ENCODE measurements at places on chromosomes 2 and 18.

DNA sequence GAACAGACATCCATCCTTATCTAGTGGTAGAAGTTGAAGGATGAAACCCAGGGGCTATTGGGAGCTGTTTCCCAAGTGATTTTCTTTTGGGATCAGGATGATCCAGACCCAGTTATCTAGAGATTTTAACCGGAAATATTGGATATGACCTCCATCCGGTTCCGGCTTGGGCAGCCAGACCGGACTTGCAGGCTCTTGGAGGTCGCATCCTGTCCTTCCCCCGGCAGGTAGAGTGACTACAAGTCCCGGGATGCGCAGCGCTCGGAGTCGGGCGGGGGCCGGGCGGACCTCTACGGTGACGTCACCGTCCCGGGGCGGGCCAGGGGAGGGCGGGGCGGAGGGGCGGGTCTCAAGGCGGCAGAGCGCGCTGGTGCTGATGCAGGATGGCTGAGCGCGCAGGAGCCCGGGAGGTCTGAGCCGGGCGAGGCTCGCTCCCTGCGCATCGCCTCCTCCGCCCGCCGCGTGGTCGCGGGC, at the start of gene KIF5C:
Gene KIF5C (plus strand): TSS at position 360 of the 474 bp plus-strand sequence. CDS start 391 bp downstream, outside the sequence.
- DNase-seq: peak; percentile 89

DNA sequence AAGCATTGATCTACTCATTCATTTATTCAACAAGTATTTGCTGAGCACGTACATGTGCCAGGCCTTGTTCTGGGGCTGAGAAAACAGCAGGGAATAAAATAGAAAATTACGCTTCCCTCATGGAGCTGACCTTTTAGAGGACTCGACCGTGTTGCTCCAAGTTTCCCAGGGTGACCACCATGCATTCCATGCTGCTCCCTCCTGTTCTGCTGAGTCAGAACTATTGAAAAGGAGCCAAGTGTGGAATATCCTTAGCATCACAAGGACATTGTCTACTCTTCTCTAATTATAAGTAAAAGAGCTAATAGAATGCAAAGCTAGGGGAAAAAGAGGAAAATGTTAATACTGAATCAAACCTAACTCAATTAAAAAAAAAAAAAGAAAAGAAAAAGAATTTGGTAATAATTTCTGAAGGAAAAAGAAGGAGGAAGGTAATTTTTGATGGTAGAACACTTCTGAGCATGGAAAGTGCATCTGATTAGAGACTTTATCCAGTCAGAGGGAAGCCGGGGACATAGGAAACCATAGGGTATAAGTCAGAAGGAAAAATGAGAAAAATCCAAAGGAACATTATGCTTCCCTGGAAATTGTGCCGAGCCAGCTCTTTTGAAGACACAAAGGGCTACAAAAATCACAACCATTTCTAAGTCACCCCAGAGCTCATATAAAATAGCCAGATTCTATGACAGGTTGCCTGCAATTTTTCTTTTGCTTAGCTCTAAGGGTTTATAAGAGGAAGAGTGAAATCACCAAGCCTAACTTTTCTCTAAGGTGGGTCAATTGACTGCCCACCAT, 339.4 kb downstream of the RND3 start:
- no peak for DNase-seq

- DNase-seq: no peak
These were observed 21.8 kb upstream of the NOSTRIN start for GRCh38 chr2:168780669-168781071.

- DNase-seq: peak; percentile 28
These were observed 19.8 kb downstream of the PIK3C3 start for GRCh38 chr18:41974796-41975201.

GRCh38 chr2:42861321-42861720, 68.9 kb upstream of the HAAO start:
- DNase-seq: no peak

DNA sequence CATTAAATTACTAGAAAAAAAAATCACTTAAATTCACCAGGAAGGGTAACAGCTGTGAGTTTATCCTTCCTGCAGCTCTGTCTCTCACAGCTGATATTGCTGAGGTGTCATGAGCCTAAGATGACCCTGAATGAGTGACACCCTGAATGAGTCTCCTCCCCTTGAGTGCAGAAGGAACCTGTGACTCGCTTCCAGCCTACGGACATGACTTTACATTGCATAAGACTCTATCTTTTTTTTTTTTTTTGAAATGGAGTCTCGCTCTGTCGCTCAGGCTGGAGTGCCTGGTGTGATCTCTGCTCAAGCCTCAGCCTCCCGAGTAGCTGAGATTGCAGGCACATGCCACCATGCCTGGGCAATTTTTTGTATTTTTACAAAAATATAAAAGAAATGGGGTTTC, 14.1 kb downstream of the MRO start:
- no peak for DNase-seq

DNA sequence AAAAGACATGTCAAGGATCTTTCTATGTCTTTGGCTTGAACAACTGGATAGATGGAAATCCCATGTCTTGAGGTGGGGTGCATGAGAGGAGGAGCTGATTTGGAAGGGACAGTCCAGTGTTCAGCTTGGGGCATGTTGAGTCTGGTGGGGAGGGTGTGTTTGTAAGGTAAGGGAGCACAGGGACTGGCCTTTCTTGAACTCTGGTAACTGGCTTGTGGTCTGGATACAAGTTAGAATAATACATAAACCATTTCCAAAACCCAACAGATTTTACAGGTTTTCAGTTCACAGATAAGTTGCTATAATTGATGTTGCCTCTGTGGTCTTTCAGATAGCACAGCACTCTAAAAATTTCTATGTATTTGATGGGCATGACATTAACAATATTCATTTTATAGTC, 24.2 kb downstream of the RHBDD1 start:
- no peak for DNase-seq

DNA sequence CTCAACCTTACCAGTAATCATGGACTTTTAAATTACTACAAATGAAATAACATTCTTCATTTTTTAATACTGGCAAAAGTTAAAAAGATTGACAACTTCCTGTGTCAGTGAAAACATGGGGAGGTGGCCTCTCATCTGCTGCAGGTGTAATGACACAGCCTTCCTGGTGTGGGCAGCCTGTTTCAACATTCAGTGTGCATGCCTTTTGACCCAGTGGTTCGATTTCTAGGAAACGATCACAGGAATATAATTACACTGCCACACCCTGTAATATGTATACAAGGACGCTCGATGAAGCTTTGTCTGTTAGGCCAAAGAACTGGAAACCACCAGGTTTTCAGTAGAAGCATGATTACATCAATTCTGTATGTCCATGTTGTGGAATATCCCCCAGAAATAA, 68.7 kb downstream of the MTHFD2 start:
- DNase-seq: peak; percentile 38

GRCh38 chr2:233993461-233993860, 57.0 kb upstream of the SPP2 start:
- DNase-seq: no peak

DNA sequence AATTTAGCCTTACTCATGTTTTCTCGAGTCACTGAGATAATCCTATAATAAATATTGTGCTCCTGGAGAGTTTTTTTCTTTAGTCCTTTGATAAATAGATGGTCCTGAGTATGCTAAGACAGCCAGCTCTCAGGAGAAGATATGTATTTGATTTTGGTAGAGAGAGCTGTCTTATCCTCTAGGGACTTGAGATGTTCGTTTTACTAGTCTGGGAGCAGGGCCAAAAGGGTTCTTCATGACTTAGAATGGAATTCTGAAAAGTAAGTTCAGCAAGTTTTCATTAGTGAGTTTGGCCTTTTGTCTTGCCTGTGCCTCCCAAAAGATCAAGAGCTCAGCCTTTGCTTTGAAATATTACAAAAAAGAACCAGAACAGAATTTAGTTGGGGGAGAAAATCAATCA, 246.7 kb downstream of the BABAM2 start:
- no peak for DNase-seq

Measured in stimulated activated CD4-positive, alpha-beta T cell treated with anti-CD3 and anti-CD28 coated beads, Interleukin-2, amount 100 ng/mL, for 24 hours (primary cell).